ENCODE measurements at places on chromosomes 3 and 15.

GRCh38 chr3:176633511-176633910, 563.8 kb downstream of the TBL1XR1 start:
- DNase-seq = no peak

GRCh38 chr3:50708620-50709019, 33.9 kb downstream of the DOCK3 start:
- no peak for DNase-seq

DNA sequence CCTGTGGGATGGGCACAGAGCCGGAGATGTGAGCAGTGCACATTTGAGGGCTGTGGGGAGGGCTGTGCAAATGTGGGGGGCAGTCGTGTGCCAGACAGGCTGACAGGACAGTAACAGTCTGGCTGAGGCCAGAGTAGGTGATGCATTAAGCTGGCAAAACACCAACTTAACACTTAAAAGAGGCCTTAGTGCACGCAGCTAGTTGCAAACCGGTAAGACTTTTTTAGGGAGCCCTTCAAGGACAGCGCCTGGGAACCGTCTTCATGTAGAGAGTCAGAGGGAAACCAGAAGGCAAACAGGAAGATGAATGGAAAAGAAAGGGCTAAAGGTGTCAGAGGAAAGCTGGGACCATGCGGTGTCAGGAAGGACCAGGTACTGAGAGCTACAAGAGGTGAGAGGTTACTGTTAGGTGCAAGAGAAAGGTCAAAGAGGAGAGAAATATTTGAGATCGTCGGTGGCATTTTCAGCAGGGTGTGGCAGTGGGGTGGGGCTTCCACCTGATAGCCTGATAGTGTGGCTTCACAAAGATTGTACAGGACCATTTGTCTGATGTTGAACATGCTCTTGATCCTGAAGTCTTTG, 30.0 kb upstream of the CHD2 start:
- no peak for DNase-seq

GRCh38 chr15:62920682-62921502, 121.7 kb upstream of the TPM1 start:
- DNase-seq = no peak

- DNase-seq = no peak
Measured at GRCh38 chr3:41234823-41235721, 35.8 kb downstream of the CTNNB1 start.

- no peak for DNase-seq
Measured at GRCh38 chr15:60554494-60554893, 75.6 kb upstream of the ICE2 start.

DNA sequence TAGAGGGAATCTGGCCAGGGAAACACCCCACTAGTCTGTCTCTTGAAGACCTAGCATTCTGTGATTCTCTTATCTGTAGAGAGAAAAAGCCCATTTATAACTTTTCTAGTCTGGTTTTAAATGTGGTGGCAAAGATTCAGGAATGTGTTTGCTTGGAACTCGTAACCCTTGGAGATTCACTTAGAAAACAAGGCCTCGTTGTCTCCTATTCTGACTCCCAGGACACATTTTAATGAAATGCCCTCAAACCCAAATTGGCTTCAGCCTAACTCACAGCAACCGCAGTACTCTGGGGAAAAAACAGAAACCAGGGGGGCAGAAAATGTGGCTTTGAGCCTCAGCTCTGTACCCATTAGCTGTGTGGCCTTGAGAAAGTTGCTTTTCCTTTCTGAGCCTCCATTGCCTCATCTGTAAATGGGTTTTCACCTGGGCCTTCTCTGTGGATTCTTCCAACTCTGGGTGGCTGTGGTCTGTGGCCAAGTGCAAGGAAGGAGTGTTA, 36.5 kb downstream of the RPLP1 start:
- DNase-seq = no peak

DNA sequence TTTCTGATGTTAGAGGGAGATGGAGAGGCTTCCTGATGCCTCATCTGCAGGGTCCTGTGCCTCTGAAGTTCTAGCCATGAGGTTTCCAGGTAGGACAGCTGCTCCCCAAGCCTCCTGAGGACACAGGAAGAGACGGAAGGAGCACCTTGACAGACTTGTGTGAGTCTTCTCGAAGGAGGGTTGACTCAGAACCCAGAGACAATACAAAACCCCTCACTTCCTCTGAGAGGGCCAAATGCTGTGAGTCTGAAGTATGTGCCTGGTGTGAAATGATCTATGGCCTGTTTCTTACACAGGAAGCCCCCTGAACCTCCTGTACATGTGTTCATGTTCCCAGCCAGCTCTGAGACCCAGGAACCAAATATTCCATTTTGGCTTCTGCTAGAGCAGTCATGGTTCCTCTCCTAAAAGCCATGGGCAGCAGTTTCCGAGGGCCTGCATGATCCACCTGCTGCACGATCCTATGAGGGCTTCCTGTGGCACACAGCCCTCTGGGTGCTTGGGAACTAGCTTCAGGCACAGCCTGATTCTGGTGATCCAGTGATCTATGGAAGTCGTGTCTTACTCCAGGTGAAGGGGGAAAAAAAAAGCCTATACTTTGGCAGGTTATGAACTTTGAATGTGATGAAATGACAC, 62.2 kb downstream of the AAGAB start:
- no peak for DNase-seq

DNA sequence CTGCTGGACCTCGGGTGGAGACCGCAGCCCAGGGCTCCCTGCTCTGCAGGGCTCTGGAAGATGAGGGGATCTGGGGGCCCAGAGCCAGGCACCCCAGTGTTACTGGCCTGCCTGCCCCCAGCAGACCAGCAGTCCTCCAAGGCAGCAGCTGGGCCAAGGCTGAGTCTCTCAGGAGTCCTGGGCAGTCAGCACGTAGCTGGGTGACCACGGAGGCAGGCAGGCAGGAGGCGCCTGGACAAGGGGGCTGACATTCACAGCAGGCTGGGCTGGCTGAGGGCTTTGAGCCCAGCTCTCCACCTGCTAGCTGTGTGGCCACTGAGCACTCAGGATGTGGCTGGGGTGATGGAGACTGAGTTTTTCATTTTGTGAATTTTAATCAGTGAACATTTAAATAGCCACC, 67.9 kb downstream of the IQSEC1 start:
- DNase-seq = no peak

- no peak for DNase-seq
Measured at GRCh38 chr3:5657106-5657505, 469.6 kb downstream of the EDEM1 start.

GRCh38 chr3:186986816-186987215, 56.5 kb downstream of the ST6GAL1 start:
- DNase-seq = no peak

GRCh38 chr3:132180337-132180791, 136.8 kb upstream of the ACP3 start:
- no peak for DNase-seq

GRCh38 chr15:32704395-32704981, 13.3 kb upstream of the GREM1 start:
- DNase-seq = no peak

GRCh38 chr3:17580901-17581300, 161.5 kb downstream of the TBC1D5 start:
- no peak for DNase-seq

GRCh38 chr15:83835479-83835878, 181.6 kb downstream of the ADAMTSL3 start:
- no peak for DNase-seq

- DNase-seq = no peak
Measured at GRCh38 chr15:36671017-36671416, 91.6 kb downstream of the CDIN1 start.

- no peak for DNase-seq
Measured at GRCh38 chr3:13525827-13526625, 22.9 kb upstream of the FBLN2 start.

DNA sequence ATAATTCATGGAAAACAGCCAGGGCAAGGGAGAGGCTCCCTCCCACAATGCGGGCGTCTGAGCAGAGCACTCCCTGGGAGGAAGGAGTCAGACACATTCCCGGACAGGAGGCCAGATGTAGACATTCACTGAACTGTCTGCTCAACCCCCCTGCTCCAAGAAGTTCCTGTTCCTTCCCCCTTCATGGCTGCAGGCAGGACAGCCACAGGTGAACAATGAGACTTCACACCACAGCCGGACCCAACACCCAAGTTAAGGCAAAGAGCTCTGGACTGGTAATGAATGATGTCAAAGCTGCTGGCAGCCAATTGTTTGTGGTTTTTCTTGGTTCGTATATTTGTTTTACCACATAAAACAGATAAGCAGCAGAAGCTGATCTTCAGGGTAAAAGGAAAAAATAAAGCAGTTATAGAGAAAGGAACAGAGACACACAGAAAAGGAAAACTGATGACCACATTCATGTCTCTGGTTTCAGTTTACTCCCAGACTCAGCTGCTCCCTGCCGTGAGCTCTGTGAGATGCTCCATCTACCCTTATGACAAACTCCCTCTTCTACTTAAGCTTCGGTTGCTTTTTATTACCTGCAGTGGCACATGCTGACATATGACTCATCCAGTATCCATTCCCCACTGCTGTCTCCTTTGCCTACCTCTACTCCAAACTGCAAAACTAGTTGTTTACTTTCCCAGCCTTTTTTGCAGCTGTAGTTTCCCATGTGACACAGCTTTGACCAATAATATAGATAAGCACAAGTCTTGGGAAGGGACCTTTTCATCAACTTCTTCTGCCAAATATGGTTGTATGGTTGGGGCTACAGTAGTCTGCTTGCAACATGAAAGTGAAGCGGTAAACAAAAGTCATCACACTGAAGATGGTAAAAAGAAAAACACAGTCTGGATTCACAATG, 33.1 kb downstream of the DZIP1L start:
- DNase-seq = no peak

DNA sequence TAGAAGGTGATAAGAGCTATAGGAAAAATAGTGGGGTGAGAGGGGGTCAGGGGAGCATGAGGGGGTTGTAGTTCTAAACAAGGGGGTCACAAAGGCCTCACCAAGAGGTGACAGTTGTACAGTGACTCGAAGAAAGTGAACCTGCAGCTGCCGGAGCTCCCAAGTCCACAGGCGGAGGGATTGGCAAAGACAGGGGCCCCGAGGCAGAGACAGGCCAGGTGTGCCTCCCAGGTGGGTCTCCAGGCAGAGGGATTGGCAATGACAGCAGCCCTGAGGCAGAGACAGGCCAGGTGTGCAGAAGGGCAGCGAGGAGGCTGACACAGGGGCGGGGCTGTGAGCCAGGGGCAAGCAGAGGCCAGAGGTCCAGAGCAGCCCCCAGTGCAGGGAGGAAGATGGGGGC, 63.7 kb downstream of the DNAJB8 start:
- no peak for DNase-seq

DNA sequence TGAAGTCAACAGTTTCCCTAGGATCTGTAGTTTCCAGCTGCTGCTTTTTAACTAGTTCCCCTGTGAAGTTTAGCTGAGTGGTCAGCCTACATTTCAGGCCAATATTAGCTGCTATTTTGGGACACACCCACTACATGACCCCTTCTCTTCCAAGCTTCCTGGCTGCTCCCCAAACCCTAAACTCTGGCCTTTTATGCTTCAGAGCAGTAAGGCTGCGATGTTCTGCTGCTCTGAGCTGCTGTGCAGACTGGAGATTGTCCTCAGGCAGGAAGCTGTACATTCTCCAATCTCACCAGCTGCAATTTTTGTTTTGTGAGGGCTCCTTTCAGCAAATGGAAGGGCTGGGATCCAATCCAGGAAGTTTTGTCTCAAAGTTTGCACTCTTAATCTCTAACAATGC, 48.0 kb upstream of the WDR72 start:
- DNase-seq = no peak

GRCh38 chr3:111662907-111663306, 67.8 kb upstream of the ZBED2 start:
- DNase-seq = no peak

DNA sequence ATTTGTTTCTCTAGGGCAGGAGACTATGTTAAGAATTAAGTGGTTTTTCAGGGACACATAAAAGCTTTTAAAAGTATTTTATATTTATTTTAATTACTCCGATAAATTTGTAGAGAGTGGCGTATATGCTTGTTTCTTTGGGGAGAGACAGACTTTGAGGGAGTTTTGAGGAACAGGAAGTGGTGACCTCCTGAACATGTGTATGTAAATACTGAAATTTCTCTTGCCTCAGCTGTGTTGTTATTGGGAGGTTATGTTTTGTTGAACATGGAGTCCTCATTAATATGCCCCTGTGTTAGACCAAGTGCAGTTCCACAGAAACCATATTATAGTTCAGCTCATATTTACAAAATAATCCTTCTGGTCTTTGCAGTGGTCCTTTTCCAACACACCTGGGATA, 41.8 kb upstream of the UTS2B start:
- DNase-seq = no peak

DNA sequence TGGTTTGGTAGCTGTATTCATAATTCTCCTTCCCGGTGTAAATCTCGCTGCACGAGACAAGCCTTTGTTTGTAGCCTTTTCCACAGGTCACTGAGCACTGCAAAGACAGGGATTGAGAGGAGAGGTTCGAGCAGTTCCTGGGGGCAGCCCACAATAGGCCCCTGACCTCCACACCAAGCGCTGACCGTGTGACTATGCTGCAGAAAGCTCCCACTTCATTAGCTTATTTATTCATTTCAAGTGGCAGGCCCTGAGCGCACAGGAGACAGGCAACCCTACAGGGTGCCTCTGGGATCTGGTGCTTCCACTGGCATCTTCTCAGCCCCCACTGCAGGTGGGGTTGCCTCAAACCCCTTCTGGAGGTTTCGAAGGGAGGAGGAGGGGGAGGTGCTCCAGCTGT, 140.9 kb downstream of the ADAMTS9 start:
- no peak for DNase-seq
